Aorta (tissue), 5 donors: ENCODE measurements at places on chromosomes 2 and 18.

GRCh38 chr18:33802955-33803354, 224.9 kb downstream of the ASXL3 start:
- no peak overlapping the region for H3K4me3 ChIP-seq
- no peaks in the 10 kb centered on the region for H3K4me1 ChIP-seq
- no peak for DNase-seq
- no peak overlapping the region for H3K27ac ChIP-seq
- no peaks in the 10 kb centered on the region for H3K36me3 ChIP-seq
- no peaks in the 10 kb centered on the region for H3K27me3 ChIP-seq

DNA sequence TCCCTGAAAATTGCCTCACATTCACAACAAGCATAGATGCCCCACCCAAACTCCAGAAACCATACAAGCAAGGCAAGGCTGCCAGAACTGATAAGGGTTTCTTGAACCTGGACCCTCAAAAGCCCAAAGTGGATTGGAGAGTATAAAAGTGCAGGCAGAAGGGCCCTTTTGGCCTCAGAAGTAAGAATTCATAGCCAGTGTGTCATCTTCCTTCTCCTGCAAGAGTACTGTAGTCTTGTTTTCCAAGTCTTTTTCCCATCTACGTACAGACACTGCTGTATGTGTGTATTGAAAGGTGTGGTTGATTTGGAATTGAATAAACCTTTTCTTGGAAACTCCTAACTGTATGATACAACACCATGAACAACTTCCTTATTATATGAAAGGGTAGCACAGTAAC, 46.8 kb downstream of the ZC3H15 start:
- H3K4me1 ChIP-seq: no peaks in the 10 kb centered on the region
- no peak for DNase-seq
- H3K36me3 ChIP-seq: no peaks in the 10 kb centered on the region
- H3K4me3 ChIP-seq: no peak overlapping the region
- no peak overlapping the region for H3K27ac ChIP-seq

DNA sequence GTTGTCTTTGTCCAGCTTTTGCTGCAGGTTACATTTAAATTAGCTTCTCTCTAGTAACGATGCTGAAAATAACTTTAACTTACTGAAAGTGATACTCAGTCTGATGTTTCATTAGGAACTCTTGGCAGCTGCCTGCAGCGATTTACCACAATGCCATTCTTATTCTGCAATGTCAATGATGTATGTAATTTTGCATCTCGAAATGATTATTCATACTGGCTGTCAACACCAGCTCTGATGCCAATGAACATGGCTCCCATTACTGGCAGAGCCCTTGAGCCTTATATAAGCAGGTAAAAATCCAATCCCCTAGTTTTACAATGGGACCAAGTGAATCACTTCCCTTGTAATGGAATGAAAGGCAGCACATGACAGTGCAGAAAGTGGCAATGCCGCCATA, 16.3 kb upstream of the MFF start:
- H3K27me3 ChIP-seq: no peaks in the 10 kb centered on the region
- H3K4me1 ChIP-seq: no peaks in the 10 kb centered on the region
- DNase-seq: no peak

DNA sequence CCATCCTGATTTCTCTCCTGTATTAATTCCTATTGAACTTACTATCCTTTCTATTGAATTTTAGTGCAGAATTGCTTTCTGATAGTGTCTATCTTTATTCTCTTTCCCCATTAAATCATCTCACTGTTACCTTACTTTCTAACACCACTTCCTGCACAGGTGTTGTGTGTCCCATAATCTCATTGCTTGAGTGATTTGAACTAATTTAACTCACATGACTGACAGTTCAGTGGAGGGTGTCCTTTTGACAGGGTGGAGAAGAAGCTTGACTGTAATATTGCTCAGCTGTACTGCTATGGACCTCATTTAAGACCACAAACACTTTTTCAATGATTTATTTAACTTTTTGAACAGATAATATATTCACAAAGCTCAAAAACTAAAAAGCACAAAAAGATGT, 211.8 kb downstream of the NRXN1 start:
- no peak overlapping the region for H3K4me3 ChIP-seq
- no peaks in the 10 kb centered on the region for H3K4me1 ChIP-seq
- H3K27me3 ChIP-seq: no peaks in the 10 kb centered on the region
- no peak overlapping the region for H3K27ac ChIP-seq
- DNase-seq: no peak
